ENCODE measurements at places on chromosomes 7 and 10.

- DNase-seq: no peak
Measured at GRCh38 chr7:125814100-125814499, 884.5 kb upstream of the POT1 start.

DNA sequence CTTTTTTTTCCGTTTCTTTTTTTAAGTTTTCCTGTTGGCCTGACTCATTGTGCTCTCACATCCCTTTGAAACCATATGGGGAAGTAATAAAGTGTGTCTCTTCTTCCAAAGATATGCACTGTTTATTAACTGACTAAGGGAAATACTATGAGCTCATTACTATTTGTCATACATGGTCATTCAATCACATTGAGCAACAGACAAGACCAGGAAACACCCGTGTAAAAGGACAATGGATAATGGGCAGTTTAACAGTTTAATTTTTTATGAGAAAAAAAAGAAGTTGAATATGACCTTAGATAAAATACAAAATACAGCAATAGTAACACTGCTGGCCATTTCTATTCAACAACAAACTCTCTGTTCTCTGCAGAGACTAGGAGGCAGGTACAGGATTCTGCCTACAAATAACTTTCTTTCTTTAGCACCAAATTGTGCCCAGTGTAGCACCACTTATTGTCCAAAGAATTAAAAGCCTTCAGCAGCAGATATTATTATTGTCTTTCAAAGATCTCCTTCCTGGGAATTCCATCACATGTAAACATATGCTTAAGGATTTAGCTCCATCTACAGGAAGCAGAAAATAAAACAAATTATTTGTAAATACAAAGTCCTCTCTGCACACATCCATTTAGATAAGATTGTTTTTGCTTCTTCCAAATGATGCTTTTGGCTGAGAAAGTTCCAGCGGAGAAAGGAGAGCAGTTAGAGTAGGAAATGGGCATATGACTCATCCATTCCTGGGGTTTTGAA is 55.0 kb upstream of the AKR1E2 start:
- DNase-seq: peak; percentile 26

DNA sequence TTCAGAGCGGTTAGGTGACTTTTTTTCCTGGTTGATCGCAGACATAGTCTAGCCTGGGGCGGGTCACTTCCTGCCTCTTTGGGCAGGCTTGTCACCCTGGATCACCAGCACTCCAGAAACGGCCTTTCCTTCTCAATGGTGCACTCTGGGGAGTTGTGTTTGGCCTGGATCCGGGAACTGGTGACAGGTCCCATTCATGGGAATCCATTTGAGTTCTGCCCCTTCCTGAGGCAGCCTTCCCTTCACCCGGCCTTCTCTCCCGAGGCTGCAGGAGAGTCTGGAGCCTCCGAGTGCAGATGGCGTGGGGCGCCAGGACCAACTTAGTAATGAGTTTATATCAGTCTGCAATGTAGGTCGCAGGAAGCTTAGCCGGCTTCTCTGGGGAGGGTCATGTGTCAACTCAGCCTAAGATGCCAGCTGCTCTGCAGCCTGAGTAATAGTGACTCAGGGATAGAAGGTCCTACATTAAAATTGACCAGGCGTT is 54.2 kb downstream of the TACR2 start:
- no peak for DNase-seq

DNA sequence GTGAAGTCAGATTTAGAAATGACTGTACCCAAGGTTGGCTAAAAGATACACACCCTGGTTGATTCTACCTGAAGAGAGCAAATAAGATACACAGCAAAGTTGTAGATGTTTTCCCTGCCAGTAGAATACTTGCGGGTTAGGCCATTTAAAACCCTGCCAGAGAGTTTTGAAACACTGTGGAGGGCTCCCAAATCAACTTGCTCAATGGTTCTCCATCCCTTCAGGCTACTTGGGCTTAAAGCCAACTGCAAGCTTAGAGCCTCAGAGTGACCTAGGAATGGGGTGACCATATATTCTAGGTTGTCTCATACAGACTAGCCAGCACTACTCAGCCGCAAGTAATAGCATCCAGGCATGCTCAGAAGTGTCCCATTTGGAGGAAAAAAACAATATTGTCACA is 10.0 kb downstream of the CAV1 start:
- no peak for DNase-seq

DNA sequence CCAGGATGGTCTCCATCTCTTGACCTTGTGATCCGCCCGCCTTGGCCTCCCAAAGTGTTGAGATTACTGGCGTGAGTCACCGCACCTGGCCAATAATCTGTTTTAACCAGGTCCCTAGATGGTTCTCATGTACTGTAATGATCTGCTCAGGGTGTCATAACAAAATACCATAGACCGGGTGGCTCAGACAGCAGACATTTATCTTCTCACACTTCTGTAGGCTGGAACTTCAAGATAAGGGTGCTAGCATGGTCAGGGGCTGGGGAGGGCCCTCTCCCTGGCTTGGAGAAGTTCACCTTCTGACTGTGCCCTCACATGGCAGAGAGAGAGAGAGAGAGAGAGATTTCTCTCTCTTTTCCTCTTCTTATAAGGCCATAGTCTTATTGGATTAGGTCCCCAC is 279.4 kb upstream of the LYZL1 start:
- no peak for DNase-seq

DNA sequence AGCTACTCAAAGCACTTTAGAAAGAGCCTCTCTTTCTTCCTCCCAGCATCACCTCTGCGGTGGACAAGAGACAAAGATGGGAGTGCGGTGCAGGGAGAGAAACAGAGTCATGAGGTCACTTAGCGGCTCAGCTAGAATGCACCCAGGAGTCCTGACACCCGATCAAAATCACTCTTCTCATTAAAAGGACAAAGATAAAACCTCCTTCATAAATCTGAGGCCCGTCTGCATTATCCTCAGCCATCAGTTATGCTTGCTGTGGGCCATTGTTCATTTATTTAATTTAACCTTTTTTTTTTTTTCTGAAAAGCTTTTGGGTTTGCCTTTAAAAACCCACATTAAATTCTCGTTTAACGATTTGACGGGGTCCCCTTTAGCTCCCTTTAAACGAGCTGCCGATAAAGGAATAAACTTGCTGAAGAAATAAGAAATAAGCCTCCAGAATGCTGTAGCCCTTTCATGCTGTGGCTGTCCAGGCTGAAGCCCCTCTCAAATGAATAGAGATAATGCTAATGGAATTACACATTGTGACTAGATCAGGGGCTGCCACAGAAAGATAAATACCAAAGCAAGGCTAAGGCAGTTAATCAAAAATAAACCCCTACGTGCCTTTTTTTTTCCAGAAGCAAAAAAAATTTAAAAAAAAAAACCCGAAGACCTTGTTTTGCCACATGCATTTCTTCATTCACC is 16.1 kb upstream of the PLXNA4 start:
- DNase-seq: no peak

- DNase-seq: no peak
Measured at GRCh38 chr10:70274643-70275042, 9.2 kb downstream of the NPFFR1 start.

DNA sequence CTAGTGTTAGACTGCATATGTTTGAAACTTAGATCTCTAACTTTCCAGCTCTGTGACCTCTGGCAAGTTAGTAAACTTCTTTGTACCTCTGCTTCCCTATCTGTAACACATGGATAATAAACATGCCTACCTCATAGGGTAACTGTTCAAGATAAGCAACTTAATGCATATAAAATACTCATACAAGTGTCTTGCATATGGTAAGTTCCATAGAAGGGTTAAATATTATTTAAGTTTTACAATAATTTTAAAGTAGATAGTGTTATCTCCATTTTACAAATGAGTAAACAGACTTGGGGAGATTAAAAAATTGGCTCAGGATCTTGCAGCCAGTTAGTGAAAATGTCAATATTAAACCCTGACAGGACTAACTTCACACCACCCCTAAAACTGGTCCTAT is 30.1 kb upstream of the CD36 start:
- DNase-seq: no peak

DNA sequence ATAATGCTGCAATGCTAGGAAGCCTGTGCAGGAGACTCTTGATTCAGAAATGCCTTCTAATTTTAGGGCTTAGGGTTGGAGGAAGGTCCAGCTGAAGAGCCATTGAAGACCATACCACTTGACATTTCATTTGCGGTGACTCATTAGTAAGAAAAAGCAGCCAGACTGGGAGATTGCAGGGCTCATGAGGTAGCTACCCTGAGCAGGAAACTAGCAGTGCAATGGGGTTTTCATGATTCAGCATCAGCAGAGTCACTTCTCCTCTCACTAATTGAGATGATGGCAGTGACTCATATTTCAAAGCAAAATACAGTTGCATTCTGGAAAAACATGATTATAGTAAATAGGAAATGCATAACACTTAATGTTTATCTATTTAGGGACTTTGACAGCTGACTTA is 434.1 kb downstream of the DNAJB9 start:
- DNase-seq: no peak

GRCh38 chr7:2873686-2874551 is 29.8 kb upstream of the GNA12 start:
- no peak for DNase-seq

GRCh38 chr10:131082991-131083481 is 228.5 kb downstream of the TCERG1L start:
- no peak for DNase-seq

DNA sequence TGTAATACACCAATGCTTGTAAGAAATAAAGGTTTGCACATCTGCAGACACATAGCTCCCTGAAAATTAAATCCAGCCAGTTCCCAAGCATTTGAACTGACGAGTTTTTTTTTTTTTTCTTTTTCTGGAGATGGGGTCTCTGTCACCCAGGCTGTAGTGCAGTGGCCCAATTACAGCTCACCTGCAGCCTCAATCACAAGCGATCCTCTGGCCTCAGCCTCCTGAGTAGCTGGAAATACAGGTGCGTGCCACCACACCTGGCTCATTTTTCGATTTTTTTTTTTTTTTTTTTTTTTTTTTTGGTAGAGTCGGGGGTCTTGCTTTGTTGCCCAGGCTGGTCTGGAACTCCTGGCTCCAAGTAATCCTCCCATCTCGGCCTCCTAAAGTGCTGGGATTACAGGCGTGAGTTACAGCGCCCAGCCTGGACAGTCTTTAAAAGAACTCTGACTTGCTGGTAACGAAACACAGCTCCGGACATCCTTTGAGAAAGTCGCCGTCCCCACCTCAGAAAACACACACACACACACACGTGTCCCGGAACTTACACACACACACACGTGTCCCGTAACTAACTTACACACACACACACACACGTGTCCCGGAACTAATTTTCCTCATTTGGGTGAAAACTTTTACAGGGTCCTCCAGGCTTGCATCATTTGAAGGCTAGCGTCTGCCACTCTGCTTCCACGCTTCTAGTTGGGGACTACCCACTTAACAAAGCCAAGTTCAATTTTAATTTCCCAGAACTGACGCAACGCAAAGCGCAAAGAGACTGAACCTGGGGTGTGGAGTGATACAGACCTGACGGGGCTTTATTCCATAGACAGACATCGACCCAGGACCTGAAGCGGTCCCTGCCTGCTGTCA is 18.6 kb downstream of the OCM2 start:
- DNase-seq: peak; percentile 67
